Kidney glomerular epithelial cell (primary cell): ENCODE measurements at places on chromosomes 3 and 15.

DNA sequence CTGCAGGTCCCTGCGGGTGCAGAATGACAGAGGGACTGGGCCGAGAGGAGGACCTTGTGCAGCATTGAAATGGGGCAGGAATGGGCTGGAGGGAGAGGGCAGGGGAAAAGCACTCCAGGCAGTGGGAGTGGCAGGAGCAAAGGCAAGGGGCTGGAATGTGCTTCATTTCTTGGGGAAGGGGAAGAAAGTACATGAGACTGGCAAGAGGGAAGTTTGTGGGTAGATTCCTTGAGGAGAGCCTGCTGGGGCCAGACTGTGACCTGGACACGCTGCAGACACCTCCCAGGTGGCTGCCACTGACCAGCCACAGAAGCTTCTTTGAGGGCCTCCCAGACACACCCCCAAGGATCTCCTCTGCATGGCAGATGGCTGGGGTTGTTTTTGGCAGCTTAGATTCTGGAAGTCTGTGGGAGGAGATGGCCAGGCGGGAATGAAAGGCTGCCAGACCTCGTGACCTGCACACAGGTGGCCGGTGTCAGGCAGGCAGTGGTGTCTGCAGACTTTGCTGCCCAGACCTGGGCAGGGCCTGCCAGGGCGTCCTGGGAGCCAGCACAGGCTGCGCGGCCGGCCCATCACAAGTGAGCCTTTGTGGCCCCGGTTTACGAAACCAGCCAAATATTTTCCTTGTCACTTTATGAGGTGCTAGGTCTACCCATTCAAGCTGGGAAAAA is 53.1 kb downstream of the SPSB4 start:
- no peak for DNase-seq

DNA sequence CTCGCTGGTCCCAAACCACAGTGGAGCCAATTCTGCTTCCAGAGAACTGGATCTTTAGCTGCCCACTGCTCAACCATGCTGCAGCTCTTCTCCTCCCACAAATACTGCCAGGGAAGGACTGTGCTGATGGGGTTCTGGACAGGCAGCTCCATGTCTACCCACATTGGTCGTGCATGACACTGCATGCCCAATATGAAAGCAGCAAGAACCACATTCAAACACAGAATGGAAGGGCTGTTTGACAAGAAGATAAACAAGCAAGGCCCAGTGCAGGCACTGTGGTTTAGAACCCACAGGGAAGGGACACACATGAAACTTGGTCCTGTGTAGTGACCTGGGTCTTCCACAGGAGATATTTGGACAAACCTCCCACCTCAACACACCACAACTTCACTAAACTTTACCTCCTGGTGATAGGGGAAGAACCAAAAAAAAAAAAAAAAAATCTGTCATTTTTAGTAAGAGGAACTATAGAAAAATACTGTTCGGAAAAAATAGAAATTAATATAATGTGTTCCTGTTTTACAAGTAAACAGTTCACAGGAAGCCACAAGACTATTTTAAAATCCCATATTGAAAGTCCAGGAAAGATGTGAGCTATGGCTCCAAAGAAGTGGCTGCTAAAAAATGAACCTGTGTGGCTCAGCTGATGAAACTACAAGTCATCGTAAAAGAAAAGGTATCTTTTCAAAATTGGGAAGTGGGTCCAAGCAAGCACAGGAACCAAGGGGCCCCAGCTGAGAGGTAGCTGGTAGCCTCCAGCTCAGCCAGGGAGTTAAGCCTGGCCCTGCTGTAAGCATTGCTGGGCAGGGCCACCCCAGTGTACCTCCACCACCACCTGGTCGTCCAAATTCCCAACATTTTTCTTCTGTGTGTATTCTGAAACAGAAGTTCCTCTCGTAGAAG is 77.7 kb upstream of the ACAN start:
- DNase-seq: no peak

- no peak for DNase-seq
Observed at GRCh38 chr3:108511490-108511889, 1.1 kb upstream of the MYH15 start.

DNA sequence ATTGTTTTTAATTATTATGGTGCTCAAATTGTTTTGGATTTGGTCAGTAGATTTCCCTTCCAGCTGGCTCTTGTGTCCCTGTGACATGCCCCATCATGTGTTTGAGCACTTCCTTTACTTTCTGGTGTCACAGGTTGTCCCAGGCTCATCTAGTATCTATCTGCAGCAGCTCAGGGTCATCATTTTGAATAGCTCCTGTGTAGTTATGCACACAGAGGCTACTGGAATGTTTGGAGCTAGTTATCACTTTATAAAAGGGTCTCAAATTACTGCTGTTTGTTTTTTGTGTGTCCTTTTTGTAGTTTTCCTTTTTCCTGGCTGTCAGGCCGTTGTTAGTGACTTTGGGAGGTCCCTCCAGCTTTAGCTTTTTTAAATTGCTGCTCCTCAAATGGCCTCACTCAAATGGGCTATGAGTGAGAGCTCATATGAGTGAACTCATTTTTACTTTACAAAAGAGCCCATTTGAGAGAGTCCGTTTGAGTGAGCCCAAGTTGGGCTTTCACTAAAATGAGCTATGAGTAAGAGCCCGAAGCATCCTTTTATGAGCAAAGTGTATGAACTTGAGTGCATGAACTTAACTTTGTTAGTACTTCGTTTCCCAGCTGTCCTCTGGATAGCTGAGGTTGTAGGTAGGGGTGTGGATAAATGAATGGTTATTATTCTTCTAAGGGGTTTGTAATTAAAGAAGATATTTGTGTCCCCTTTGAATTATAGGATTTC is 43.8 kb downstream of the SQOR start:
- DNase-seq: no peak

GRCh38 chr3:22691856-22692628 is 511.1 kb upstream of the UBE2E2 start:
- DNase-seq: no peak

DNA sequence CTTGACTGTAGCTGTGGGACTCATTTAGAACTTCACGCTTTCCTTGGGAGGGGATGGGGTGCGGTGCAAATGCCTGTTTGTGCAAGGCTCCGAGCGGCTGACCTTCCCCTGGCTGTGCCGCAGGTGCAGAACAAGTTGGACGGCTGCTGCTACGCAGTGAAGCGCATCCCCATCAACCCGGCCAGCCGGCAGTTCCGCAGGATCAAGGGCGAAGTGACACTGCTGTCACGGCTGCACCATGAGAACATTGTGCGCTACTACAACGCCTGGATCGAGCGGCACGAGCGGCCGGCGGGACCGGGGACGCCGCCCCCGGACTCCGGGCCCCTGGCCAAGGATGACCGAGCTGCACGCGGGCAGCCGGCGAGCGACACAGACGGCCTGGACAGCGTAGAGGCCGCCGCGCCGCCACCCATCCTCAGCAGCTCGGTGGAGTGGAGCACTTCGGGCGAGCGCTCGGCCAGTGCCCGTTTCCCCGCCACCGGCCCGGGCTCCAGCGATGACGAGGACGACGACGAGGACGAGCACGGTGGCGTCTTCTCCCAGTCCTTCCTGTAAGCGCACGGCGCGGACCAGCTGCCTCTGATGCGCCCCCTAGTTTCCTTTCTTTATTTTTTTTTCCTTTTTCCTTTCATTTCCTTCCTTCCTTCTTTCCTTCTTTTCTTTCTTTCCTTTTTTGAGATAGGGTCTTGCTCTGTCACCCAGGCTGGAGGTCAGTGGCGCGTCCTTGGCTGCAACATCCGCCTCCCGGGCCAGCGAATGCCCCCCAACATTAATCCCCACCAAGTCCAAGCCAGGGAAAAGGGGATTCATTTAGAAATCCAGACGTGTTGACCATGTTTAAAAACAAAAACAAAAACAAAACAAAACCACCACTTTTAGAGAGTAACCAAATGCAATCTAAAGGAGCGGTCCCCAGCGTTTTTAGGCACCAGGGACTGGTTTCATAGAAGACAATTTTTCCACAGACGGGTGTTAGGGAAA is 42.7 kb downstream of the EIF2AK4 start:
- peak; percentile 25 for DNase-seq

DNA sequence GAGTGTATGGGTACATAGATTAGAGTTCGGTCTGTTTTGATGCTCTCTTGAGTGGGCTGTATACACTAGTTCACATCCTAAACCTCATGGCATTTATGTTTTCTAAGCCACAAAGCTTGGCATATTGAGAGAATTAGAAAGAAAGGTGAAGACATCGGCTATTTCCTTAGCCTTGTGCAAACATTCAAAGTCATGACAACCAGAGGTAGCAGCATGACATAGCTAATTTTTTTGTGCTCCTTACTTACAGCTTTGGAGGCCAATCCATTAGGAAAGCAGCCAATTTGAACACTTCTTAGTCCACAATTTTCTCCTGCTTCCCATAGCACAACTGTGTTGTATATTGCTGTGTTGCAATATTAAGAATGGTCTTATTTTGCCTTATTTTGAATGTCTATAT is 21.5 kb upstream of the AADAC start:
- DNase-seq: no peak

GRCh38 chr3:98962951-98963350 is 61.5 kb upstream of the DCBLD2 start:
- no peak for DNase-seq

- no peak for DNase-seq
Observed at GRCh38 chr3:100516232-100516631, 23.8 kb downstream of the TMEM45A start.

DNA sequence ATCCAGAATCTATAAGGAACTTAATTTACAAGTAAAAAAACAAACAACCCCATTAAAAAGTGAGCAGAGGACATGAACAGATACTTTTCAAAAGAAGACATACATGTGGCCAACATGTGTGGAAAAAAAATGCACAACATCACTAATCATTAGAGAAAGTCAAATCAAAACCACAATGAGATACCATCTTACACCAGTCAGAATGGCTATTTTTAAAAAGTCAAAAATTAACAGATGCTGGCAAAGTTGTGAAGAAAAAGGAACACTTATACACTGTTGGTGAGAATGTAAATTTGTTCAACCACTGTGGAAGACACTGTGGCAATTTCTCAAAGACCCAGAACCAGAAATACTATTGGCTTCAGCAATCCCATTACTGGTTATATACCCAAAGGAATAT is 830.0 kb upstream of the ALCAM start:
- DNase-seq: no peak

DNA sequence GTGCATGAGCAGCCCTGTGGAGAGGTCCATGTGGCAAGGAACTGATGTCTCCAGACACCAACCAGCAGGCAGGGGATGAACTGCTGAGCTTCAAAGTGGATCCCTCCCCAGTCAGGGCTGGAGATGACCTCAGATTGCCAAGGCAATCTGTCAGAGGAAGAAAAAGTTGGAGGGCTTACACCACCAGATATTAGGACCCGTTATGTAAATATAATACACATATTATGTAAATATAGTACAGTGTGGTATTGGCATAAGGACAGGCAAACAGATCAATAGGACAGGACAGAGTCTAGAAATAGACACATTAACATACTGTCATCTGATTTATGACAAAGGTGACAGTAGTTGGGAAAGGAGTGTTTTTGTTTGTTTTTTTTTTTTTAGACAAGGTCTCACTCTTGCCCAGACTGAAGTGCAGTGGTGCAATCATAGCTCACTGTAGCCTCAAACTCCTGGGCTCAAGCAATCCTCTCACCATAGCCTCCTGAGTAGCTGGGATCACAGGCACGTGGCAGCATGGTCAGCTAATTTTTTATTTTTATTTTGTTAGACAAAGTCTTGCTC is 18.0 kb upstream of the RAB7A start:
- DNase-seq: no peak

- no peak for DNase-seq
Observed at GRCh38 chr3:117728226-117728625, 1018.6 kb downstream of the TUSC7 start.

DNA sequence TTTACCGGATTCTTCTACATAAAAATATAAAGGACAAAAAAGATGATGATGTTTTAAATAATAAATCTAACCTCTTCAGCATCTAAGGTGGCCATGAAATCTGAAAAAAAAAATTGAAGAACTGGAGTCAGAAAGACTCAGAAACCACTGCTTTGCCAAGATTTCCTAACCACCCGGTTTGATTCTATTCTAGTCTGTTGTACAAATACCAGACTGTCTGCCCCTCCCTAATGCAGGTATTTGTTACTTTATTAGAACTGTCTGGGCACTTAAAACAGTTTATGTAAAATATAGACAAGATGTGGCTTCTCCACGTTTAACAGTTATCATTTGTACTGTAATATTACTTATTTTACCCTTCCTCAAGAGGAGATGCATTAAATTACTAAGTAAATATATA is 48.8 kb downstream of the UACA start:
- DNase-seq: no peak

GRCh38 chr3:196202516-196202970 is 8.7 kb downstream of the ZDHHC19 start:
- DNase-seq: no peak

DNA sequence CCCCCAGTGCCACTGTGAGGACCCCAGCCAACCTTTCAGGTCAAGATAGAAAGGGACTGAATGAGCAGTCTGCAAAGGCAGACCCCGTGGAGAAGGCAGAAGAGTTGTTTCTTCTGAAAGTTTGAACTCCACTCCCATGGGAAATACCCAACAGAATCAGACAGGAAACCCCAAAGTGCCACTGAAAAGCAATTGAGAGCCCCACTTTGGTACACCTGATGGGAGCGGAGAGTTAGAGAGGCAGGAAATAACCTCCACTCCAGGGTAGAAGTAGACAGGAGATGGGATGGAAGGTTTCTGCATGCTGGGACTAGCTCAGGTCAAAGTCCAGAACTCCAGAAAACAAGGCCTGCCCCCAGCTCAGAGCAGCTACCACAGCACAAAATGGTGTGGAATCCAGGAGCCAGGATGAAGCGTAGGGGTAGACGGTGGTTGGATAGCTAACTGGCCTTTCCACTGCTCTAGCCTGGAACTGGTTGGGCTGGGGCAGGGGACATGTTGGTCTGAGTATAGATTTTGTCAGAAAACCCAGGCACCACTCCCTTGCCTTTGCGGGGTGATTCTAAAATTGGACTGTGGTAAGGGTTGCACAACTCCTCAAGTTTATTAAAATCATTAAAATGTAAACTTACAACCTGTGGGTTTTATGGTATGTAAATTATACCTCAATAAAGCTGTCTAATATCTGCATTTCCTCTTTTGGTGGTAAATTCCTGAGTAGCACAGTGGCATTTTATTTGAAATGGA is 1.9 kb upstream of the RAB43 start:
- no peak for DNase-seq

DNA sequence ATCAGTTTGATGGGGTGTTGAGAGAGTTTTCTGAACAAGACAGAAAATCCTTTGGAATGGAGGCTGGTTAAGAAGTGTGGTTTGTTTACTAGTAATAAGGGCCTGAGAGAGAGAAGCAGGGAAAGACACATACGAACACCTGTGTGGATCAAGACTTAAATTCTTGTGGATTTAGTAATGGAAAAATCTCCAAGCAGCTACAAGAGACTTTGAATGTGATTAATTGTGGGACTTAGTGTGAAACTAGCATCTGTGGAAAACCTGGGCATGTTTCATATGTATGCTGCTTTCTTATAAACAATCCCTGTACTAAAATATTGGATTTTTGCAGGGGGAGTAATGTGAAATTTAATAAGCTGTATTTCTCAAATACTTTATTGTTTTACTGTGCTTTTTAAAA is 399.1 kb downstream of the SI start:
- DNase-seq: no peak

DNA sequence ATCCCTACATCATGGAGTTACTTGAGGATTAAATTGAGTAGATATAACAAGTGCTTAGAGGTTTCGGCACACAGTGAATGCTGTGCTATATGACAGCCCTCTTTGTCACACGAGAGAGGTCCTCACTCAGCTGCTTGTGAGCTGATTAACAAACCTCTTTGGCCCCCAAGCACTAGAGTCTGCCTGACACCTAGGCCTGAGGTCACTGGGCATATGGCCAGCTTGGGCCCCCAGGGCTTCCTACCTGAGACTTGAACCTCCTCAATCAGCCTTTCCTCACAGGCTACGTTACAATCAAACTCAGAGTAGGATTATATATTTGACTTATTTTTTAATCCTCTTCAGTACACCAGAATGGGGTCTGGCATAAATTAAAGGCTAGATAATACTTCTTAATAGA is 88.8 kb downstream of the WDR72 start:
- DNase-seq: no peak
